Tibial artery (tissue), 4 donors: ENCODE measurements at places on chromosomes 11 and 22.
A peak's percentile ranks its signal among the peaks of the same experiment; 100 is the strongest.

DNA sequence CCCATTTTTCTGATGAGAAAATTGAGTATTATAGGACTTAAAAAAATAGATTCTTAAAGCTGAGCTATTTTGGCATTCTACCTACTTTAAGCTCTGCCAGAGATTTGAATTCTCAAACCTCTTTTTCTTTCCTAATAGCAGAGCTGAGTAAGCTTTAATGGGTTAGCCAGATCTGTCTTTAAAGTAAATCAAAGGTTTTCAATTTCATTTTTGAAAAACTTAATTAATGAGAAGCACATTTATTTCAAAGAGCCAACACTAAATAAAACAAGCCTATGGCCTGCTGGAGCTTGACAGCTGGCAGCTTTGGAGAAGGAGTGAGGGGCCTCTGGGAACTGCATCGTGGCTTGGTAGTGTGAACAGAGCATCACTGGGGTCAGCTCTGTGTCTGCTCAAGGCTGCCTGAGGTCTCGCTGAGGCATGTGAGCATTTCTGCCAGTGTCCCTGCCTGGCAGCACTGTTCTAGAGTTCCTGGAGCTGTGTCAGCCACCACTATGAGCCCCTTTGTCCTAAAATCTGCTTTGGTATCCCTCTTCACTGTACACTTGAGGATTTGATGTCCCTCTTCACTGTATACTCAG, 50.4 kb upstream of the PRSS23 start:
- DNase-seq: no peak

- no peak for DNase-seq
These were observed 1349.0 kb downstream of the BRD1 start for GRCh38 chr22:48478529-48479265.

GRCh38 chr11:96470521-96470920, 80.7 kb downstream of the JRKL start:
- DNase-seq: no peak

DNA sequence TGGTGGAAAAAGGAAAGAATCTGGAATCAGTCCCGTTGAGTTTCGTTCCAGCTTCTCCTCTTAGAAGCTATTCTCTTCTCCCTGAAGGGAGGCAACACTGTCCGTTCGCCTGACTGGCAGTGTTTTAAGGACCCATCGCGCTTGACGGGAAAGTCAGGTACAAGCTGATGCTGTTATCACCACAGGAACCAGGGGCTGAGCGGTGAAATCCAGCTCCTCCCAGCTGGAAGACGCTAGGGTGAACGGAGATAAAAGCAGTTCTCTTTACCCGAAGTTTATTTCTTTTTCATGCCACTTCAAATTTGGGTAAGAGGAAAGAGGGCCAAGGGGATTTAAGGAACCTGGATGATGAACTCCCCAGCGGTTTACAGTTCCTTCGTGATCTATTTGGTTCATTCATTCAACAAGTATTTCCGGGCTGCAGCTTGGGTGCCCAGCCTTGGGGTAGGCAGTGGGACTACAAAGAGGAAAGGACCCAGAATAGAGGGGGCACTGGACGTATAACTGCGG, 551 bp upstream of the DEUP1 start:
- DNase-seq: no peak

GRCh38 chr22:50481440-50482106, at the start of gene ADM2:
Gene ADM2 (plus strand): TSS chr22:50481543. CDS start chr22:50481848, 305 bp downstream.
- no peak for DNase-seq

- DNase-seq: no peak
These were observed 40.3 kb upstream of the CADM1 start for GRCh38 chr11:115544422-115544948.

GRCh38 chr11:15985127-15985859, 371.1 kb downstream of the SOX6 start:
- no peak for DNase-seq

GRCh38 chr11:129790106-129790505, 25.5 kb upstream of the TMEM45B start:
- DNase-seq: no peak

- DNase-seq: no peak
These were observed 47.7 kb upstream of the NFRKB start for GRCh38 chr11:129943036-129943435.

GRCh38 chr11:77299528-77299993, 1.9 kb downstream of the GDPD4 start:
- DNase-seq: no peak

- DNase-seq: no peak
These were observed 73.3 kb downstream of the MRGPRX1 start for GRCh38 chr11:18865951-18866350.

GRCh38 chr11:83070044-83070701, 1.5 kb downstream of the RAB30 start:
- no peak for DNase-seq

GRCh38 chr11:7246179-7246578, 5.5 kb upstream of the SYT9 start:
- DNase-seq: no peak

DNA sequence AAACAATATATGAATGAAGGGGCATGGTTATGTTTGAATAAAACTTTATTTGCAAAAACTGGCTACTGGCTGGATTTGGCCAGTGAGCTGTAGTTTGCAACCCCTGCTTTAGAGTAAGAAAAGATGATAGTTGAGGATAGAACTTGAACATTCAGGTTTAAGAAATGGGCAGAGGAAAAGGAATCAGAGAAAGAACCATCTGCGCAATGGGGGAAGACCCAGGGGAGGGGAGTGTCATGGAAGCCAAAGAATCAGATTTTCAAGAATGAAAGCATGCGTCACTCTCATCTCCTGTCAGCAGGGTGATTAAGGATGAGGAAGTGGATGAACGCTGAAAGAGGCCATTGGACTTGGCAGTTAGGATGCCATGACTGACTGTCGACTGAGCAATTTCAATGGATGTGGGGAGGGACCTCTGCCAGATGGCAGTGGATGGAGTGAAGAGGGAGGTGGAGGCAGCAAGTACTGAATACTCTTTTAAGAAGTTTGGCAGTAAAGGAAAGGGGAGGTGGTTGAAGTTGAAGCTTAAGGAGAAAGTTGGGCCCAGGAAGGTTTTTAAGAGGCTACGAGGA, 21.2 kb downstream of the FAT3 start:
- DNase-seq: no peak

DNA sequence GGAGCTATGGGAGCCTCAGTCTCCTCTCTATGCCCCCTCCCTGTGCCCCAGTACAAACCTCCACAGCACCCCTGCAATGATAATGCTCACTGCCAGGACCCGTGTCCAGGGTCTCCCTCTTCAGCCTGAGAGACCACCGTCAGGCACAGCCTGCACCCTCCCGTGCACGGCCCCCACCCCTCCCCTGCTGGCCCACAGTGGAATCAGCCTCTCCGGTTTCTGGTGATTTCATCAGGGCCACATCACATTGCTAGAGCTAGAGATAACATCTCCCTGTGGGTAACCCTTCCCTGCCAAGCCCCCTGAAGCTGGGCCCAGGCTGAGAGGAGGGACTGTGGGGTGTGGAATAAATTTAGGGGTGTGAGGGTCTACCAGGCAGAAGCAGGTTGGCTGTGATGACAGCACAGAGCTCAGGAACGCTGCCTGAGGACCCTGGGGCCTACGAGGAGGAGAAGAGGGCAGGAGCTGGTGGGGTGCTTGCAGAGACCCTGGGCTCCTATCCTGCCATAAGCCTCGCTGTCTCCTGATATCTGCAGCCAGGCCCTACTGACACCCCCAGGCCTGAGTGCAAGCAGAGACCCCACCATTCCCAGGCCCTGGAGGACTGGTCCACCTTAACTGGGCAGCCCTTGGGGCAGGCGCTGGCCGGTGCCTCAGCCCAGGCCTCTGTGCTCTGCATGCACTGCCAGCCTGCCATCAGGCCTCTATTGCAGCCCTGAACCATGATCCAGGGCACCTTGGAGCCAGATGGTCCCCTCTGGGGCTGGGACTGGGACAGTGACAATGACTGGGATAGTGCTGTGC, at the start of gene KLHDC7B:
TSS of gene KLHDC7B (plus strand) at position 378 of the 804 bp plus-strand sequence. CDS start at position 723, 345 bp downstream.
- no peak for DNase-seq

DNA sequence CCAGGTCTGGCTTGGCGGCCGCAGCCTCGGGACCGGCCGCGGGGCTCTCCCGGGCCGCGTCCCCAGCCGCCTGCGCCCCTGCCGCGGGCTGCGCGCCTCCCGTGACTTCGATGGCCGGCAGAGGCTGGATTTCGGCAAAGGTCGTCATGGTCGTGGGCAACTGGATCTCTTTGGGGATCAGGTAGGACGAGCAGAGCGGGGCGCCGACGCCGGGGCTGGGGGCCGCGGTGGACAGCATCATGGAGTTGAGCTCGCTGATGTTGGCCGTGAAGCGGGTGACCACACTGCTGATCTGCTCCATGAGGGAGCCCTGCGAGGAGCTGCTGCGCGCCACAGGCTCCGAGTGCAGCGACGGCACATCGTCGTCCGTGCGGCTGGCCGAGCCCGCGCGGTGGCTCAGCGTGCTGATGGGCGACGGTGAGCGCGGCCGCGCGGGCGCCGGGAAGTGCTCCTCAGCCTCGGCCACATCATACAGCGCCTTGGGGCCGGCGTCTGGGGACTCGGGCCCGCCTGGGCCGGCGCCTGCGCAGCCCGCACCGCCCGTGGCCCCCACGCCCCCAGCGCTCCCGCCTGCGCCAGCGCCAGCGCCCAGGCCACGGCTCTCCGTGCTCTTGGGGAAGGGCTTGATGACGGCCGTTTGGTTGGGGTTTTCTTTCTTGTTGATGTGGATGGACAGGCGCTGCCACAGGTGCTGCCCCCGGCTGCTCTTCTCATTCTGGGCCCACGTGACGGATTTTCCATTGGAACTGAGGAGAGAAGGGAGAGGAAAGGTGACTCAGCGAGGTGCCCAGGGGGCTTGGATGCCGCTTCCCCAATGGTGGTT, 171.4 kb upstream of the CTSC start:
- peak; percentile 62 for DNase-seq

DNA sequence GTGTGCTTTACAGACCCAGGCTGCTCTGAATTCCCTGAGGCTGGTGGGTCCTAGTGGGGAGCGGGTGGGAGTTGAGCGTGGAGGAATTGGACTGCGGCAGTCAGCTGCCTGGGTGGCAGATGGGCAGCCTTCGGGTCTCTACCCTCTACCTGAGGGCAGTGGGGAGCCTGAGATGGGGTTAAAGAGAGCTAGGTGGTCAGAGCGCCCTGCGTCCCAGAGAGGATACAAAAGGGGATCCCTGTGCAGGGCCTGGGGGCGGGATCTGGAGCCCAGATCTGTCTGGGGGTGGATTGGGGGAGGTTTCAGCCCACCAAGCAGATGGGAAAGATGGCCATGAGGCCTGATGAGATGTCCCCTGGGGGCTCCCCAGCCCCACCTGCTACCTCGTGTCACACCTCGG, 18.2 kb downstream of the KCTD17 start:
- DNase-seq: no peak

DNA sequence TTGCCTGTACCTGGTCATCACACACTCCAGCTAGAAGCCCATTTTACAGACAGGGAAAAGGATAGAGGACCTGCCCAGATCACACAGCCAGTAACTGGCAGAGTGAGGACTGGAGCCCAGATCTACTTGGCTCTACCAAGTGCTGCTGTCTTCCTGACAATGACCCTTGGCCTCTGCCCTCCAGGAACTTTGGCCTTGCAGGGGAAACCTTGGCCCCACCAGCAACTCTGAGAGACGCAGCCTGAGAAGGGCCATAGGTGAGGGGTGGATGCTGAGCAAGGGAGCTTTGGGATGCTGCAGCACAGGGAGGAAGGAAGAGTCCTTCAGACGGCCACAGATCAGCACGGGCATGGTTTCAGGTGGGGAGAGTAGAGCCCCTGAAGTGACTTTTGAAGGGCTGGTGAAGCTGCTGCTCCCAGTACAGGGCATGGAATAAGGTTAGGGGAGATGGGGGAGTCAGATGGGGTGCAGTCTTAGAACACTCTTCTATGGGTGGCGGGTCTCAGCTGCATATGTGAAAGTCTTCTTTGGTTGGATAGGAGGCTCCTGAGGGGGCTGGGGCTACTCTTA, 2.0 kb upstream of the CAPN5 start:
- DNase-seq: no peak

- peak; percentile 81 for DNase-seq
These were observed 59.4 kb downstream of the ACER3 start for GRCh38 chr11:76919887-76920746.

DNA sequence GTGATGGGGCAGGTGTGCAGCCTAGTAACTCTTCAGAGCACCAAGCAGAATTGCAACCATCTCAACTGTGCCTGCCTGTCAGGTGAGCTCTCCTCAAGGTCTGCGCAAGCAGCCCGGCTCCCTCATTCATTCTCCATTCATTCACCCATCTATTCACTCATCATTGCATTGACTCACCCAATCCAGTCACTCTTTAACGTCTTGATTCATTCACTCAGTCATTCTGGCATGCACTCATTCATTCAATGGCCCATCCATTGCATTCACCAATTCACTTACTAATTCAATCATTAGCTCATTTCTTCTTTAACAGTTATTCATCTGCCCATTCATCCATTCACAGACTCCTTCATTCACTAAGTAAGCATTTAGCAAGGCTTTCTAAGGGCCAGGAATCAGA, 111.8 kb downstream of the PDE2A start:
- DNase-seq: no peak

GRCh38 chr11:86509588-86509974, 134.9 kb downstream of the CCDC81 start:
- DNase-seq: no peak

GRCh38 chr22:45881524-45881875, 95.5 kb downstream of the WNT7B start:
- DNase-seq: no peak

DNA sequence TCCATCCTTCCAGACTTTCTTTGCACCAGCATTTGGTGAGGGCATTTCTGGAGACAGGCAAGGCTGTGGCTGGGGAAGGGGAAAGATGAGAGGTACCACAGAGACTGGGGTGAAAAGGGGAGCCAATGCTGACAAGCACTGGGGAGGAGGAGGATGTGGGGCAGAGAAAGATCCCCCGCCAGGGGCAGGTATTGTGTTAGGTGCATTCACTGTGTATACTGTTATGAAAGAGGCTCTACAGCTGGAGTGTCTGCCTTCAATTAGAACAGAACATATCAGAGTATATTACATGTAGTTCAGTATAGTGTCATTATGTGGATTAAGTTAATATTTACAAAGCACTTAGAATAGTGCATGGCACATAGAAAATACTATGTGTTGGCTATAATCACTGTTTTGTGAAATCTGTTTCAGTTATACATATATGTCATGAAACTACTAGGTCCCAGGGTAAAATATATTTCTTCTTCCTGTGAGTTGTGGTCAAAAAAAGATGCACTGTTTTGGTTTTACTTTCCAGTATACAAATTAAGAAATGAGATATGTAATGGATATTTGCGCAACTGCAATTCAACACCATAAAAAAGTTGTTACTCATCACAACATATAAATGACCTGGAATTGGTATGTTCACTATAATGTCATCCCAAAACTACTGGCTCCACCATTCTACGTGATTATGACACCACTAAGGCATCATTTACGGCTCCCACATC, 8.4 kb downstream of the MSANTD2 start:
- no peak for DNase-seq

GRCh38 chr22:48417225-48418070, 1410.2 kb downstream of the BRD1 start:
- DNase-seq: peak; percentile 43

DNA sequence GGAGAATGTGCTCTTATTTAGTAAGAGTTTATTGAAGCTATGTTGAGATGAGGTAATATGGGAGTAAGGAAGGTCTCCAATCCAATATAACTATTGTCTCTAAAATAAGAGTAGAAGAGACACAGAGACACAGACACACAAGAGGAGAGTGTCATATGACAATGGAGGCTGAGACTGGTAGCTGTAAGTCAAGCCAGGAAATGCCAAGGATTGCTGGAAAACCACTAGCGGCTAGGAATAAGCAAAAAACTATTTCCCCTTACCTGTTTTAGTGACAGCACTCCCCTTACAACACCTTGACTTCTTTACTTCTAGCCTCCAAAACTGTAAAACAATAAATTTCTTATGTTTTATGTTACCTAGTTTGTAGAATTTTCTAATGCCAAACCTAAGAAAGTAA, 1652.8 kb downstream of the LRRC4C start:
- no peak for DNase-seq

GRCh38 chr11:131504199-131504949, 134.0 kb downstream of the NTM start:
- DNase-seq: no peak
